ENCODE measurements at places on chromosomes 12 and 14.

DNA sequence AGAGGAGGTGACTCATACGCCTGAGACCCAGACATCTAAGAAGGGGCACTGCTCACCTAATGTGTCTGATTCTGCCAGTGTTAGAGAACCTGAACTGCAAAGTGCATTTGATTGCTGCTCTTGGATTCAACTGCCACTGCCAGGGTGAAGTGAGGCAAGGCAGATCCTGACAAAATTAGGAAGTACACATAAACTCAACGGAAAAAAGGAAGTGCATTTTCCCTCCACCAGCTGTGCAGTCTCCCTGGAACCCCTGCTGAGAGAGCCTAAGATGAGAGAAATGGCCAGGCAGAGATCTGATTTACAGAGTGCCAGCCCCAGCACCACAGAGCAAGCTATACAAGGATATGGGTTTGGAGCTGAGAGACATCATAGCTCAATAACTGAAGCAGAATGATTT is 215.3 kb downstream of the SEC23A start:
- DNase-seq = no peak

DNA sequence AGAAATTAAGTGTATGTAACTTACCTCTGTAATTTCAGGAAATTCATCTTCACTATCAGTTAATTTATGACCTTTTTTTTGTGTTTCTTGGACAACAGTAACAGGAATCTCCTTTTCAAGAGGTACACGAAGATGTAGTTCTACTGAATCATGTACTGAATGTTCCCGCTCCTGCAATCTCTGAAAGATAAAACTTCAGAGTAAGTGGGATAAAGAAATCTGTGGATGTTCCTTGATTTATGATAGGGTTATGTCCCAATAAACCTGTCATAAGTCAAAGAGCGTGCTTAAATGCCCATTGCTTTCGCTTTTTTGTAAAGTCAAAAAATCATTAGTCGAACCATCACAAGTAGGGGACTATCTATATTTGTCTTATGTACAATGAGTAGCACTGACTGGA is 40.8 kb downstream of the SENP1 start:
- DNase-seq = no peak

GRCh38 chr14:71328183-71328582 is 420.9 kb downstream of the PCNX1 start:
- DNase-seq = no peak

GRCh38 chr14:61240206-61240605 is 40.9 kb downstream of the TMEM30B start:
- DNase-seq = no peak

GRCh38 chr14:93803408-93804318 is 15.4 kb upstream of the PRIMA1 start:
- DNase-seq = no peak

- no peak for DNase-seq
Measured at GRCh38 chr12:121522971-121523370, 57.9 kb downstream of the KDM2B start.

GRCh38 chr12:65673732-65674131 is 150.6 kb upstream of the HMGA2 start:
- no peak for DNase-seq

GRCh38 chr14:85252011-85252410 is 277.9 kb upstream of the FLRT2 start:
- no peak for DNase-seq

DNA sequence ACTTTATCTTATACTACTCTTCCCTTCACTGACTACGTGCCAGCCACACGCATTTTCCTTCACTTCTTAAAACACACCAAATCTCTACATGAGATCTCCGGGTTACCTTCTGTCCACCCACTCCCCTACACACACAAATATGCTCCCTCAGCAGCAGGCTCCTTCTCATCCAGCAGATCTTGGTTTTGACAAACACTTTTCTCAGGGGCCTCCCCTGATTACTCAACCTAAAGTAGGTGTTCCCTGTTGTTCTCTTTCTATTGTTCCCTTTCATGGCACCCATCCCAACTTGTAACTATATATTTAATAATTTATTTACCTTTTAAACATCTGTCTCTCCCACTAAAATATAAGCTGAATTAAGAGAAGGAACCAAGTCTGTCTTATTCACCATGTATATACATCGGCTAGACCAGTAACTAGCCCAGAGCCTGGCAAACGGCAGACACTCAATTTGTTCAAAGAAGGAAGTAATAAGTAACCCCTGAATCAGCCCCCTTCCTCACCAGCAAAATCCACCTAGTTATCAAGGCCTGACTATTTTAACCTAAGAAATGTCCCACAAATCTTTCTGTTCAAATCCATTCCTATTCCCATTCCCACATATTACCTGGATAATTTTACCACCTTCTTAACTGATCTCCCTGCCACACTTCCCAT is 2.7 kb downstream of the C2CD5 start:
- DNase-seq = no peak

- no peak for DNase-seq
Measured at GRCh38 chr12:7646178-7646475, 19.6 kb downstream of the APOBEC1 start.

GRCh38 chr12:48352157-48352760 is 1.5 kb upstream of the ZNF641 start:
- no peak for DNase-seq
